NCI-H2107 (cell line): ENCODE measurements at places on chromosomes 4 and X.

DNA sequence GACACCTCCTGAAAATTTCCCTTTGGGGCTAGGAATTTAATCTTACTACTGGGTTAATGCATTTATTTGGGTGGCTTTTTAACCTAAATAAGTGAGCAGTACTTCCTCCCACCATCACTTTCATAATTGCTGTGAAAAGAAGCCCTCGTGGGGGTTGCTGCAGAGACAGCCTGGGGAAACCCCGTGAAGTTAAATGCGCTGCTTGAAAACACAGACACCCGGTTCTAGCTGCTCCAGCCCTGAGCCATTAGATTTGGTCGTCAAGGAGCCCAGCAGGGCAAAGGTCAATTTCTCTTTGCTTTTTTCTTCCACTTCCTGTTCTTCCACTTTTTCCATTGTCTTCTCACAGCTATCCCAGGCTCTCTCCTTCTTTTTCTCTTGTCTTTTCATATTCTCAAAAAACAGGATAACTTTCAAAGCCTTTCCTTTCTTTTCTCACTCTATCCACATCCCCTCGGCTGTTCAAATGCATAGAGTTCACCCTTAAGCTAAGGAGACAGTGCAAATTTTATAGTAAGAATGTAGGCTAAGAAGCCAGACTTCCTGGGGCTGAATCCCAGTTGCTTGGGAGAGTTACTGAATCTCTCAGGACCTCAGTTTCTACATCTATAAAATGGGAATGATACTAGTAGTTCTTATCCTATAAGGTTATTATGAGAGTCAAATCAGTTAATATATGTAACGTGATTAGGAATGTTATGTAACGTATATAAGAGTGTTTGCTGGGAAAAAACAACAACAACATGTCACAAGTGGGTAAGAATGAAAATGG, 91.5 kb upstream of the ZNF827 start:
- no peak for DNase-seq

DNA sequence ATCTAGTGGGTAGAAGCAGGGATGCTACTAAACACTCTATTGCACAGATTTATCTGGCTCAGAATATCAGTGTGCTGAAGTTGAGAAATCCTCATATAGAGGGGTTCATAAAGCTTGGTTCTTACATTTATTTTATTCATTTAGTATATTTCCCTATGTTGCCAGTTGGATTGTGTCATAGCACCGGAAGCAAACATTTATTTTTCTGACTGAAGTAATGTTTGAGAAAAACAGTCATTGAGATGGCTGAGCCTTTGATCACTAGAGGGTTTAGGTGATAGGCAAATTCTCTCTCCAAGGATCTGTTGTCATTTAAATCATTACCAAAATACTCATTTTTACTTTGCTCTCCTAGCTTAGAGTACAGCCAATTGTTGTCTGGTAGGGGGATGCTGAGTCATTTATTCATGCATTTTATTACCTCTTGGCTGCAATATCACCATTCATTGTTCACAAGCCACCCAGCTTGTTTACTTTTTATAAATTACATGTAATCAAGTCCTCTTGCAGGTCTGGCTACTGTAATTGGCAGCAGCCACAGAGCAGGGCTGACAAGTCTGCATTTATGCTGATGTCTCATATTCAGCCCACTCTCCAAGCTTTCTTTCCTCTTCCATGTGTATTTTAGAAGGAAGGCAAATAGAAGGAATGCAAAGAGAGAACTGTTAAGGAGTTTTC, 15.2 kb downstream of the GAB1 start:
- DNase-seq, result no peak

DNA sequence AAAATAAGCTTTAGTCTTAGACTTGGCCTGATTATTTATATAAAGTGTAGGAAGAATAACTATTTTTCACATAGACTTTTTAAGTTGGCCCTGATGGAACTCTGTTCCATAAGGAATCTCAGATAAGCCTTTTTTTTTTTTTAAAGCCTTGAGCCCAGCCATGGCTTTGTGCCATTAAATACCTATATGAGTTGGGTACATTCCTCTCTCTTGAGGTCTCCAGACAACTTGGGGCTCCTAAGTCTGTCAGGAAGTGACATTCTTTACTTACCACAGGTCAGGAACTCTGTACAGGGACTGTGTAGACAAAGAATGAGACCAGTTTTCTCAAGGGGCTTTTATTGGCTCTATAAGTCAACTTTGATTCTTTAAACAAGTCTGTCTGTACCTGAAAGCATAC, 27.1 kb upstream of the IGFBP7 start:
- DNase-seq, result no peak

- DNase-seq, result no peak
These were observed 220.4 kb upstream of the RADX start for GRCh38 chrX:106391284-106391911.

GRCh38 chr4:69995526-69996016, at the start of gene STATH:
STATH (plus strand) TSS chr4:69995966; CDS start chr4:69998438, 2,472 bp downstream.
- no peak for DNase-seq

DNA sequence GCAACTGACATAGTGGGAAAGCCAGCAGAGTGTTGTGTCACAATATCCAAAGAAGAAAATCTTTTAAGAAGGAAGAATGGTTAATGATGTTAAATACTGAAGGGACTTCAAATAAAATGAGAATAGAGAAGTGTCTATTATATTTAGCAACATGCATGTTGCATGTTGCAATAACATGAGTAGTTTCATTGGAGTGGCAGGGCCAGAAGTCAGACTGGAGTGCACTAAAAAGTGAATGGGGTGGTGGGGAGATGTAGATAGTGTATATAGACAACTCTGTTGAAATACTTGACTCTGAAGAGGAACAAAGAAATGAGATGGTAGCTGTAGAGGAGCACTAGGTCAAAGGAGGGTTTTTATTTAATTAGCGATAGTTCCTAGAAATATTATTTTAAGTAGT, 9.5 kb upstream of the AMMECR1 start:
- DNase-seq, result no peak

DNA sequence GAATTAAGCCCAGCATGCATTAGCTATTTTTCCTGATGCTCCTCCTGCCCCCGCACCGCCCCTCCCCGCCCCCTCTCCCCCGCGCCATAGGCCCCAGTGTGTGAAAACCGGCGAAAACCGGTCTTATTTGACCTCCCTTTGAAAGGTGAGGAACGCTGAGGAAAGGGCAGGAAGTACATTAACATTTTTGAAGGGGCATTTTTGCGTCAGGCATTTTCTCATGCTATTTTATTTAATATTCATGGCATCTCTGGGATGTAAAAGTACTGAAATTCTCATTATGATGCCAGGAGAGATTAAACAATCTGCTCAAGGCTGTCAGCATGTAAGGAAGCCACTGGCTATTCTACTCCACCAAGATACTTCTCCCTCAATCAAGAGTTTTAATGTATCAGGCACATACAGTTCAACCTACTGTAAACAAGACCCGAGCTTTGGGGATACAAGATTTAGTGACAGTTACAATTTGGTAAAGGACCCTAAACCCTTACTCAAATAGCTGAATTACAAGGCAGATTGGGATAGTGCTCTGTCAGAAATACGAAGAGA, 1.2 kb upstream of the NMU start:
- no peak for DNase-seq
